ENCODE measurements at places on chromosomes 13 and 19.

DNA sequence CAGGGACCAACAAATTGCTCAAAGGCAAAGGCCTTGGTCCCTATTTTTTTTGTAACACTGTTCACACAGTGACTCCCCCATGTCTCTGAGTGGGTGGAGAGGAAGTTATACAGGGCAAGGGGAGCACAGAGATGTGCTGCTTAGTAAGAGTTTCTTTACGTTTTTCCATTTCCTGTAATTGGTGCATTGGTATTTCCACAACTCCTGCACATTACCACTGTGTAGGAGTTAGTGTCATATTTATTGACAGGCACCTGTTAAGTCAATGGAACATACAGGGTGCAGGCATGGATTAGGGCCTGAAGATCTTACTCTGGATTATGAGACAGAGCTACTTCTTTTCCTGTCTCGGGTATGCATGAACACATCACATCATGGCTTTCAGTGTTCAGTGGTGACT lies 45.2 kb downstream of the SOX21 start:
- peak; percentile 31 for DNase-seq

- DNase-seq, result no peak
Measured at GRCh38 chr19:12751635-12752034, at the start of gene BEST2. TSS of gene BEST2 (plus strand) at chr19:12751791. CDS start at chr19:12752593, 802 bp downstream.

GRCh38 chr19:7801020-7801570 lies 28.9 kb upstream of the EVI5L start:
- DNase-seq, result no peak

DNA sequence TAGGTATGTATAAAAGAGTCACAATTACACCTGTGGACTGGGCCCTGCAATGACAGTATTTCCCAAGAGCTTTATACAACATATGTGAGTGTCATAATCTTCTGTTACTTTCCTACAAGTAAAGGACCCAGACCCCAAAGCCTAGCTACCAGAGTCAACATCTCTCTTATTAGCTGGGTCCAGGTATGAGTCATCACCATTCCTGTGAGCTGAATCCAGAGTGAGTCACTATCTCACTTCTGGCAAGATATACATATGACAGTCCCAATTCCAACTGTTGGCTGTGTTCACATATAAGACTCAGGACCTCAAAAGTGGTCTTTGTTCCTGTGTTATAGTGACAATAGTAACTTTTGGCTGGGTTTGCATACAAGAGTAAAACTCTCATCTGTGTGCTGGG lies 46.7 kb downstream of the ZNF729 start:
- DNase-seq, result no peak

Data from activated T-cell treated with anti-CD3 and anti-CD28 coated beads, Interleukin-2, amount 50 U/mL, for 72 hours (primary cell).